ENCODE measurements at places on chromosomes 6 and 20.

GRCh38 chr6:128005009-128005408 is 104.2 kb upstream of the THEMIS start:
- no peak for DNase-seq

DNA sequence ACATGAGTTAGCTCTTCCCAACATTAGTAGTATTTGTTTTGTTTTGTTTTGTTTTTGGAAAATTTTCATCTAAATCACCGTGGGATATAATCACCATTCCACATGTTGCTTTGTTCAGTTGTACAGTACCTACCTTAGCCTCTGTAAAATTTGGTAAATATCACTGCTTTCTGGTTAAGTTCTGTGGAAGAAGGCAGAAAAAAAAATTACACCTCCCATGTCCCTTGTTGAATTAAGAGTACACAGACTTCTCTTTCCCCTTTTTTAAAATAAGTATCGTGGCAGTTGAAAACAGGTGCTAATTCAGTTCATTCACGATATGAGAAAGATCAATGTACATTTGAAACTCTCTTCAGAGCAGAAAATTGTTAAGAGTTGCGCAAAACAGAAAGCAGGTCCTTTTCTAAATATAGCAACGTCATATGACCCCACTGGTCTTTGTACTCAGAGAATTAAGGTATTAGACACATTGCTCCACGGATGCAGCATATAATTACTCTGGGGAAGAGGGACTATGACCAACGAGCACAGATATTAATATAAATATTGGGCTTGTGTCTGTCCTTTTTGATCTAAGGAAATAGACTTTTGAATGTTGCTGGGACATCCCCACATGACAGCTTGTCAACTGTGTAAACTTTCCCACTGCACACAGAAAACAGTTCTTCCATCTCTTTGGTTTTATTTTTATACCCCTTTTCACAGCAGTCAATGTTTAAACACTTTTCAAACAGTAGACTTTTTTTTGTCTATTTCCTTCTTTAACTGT is 58.6 kb upstream of the ZNF217 start:
- DNase-seq, result peak; percentile 48

- no peak for DNase-seq
Observed at GRCh38 chr6:143123081-143123480, 62.4 kb downstream of the AIG1 start.

GRCh38 chr6:34630040-34630439 is 66.5 kb downstream of the ILRUN start:
- DNase-seq, result no peak

- DNase-seq, result no peak
Observed at GRCh38 chr6:53054532-53054931, 10.7 kb upstream of the FBXO9 start.

DNA sequence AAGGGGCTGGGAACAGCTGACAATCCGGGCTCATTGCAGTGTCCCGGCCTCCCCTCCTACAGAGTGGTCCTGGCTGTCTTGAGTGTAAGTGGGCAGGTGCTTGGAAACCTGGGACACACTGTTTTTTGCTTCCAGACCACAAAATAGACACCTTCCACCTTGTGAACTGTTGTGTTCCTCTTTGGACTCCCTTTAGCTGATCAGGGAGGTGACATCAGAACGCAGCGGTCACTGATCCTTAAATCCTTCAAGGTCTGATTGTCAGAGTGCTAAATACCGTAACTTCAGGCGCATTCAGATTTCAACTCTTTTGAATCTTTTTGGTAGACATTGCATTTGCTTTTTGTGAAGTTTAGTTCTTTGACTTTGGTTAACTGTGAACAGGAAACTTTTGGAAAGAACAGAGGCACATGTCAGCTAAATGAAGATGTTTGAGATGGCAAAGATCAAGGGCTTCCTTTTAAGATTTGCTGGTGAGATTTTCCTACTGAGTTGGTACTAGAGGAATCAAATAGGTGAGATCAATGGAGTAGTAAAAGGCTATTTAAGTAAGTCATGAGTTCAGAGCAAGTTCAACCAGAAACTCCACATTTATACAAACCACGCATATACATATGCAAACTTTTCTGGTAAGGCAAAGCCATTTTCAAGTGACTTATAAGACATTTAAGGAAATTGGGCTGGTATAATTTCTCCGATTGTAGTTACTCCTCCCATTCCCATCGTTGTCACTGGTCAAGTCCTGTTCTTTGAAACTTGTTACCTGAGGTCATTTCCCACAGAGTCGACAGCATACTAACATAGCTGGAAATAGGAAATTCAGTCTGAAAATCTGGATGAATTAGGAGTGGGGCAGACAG is 6.3 kb downstream of the PPP1R3G start:
- DNase-seq, result no peak

- no peak for DNase-seq
Observed at GRCh38 chr20:20765696-20766365, 53.4 kb upstream of the RALGAPA2 start.

- DNase-seq, result no peak
Observed at GRCh38 chr6:148771212-148771601, 24.4 kb downstream of the UST start.

DNA sequence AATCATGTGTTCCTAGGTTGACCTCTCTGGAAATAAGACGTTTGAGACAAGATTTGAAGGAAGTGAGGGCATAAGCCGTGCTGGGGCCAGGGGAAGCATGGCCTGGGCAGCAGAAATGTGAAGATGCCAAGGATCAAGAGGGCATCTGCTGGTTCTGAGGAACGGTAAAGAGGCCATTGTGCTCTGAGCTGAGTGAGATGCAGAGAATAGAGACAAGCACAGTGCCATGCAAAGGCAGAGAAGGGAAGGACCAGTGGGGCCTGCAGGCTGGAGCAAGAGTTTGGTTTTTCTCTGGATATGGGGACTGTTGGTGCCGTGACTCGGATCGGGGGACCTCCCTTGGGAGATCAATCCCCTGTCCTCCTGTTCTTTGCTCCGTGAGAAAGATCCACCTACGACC is 50.8 kb downstream of the SMPDL3A start:
- DNase-seq, result no peak

DNA sequence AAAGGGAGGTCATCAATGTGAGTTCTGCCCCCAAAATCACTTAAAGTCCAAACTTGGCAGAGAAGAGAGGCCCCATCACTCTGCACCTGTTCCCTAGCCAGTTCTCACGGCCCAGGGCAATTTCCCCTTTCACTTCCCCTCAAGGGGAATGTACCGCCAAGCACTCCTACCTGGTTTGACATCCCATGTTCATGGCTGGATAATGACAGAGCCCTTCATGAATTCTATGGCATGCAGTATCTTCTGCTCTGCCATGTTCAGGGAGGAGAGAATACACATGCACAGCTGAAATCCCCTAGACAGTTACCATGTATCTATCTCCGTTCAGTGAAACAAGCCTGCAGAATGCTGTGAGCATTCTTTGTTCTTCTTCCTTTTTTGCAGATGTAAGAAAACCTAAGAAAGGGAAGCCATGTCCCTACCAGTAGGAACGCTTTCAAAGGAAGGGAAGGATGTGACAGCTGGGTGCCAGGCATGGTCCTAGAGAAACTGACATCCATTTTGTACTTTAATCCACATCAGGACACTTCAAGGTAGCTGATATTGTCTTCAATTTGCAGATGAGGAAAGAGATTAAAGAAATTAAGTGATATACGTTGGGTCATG is 79.8 kb upstream of the ARID1B start:
- DNase-seq, result no peak

GRCh38 chr6:36608788-36609563 is 14.8 kb downstream of the SRSF3 start:
- no peak for DNase-seq

GRCh38 chr20:60934724-60935123 is 317.3 kb upstream of the CDH4 start:
- DNase-seq, result no peak

GRCh38 chr20:14780508-14780907 is 443.1 kb upstream of the FLRT3 start:
- no peak for DNase-seq

DNA sequence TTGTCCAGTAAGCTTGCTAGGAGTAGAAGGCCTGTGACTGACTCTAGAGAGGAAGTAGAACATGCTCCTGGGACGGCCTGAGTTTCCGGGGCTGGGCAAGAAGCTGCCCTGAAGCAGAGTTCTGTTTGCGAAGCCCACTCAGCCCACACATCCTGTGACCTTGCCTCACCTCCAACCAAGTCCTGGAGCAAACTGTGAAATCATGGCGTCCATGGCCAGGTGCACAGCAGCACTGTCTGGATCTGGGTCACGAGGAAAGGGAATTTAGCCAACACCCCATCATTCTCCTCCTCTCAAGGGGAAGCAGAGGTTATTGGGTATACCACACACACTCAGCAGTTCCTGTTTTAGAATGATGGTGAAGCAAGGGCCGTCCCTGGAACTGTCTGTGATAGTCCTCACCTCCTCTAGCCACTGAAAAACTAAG is 87.5 kb downstream of the CRYBG1 start:
- peak; percentile 13 for DNase-seq

Data from CD4-positive, alpha-beta T cell treated with Interleukin-21 for 1 hour (primary cell).